ENCODE measurements at places on chromosomes 4 and X.

DNA sequence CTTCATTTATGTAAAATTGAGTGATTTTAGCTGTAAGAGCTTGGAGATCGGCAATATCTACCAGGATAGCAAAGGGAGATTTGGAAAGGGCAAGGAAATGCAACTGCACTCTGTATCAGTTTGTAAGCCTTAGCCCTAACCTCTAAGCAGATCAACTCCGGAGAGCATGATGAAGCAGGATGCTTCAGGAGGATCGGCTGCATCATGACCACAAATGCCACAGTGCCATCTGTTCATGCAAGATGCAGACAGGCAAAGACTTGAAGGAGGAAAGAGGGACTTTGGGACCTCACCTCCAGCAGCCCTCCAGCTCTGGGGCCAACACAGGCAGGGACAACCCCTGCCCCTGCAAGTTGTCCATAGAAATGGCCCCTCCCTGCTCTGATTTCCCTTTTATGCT is 377.6 kb upstream of the GATB start:
- DNase-seq: no peak

DNA sequence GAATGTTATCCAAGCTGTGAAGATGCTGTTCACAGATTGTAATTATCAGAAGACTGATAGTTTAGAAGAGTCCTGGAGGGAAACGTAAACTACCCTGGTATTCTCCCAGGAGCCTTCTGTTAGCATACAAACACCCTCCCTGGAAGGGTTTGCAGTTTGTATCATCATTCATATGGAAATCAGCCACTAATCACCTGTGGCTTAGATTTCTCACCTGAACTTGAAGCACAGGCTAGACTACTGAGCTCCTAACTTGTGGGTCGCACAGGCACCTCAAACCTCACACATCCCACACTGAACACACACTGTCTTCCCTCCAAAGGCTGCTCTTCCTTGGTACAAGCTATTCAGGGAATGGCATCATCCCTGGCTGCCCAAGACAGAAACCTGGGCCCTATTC is 30.7 kb downstream of the SHISA3 start:
- DNase-seq: no peak

- peak; percentile 56 for DNase-seq
Observed at GRCh38 chr4:66000510-66001117, 330.3 kb upstream of the EPHA5 start.

DNA sequence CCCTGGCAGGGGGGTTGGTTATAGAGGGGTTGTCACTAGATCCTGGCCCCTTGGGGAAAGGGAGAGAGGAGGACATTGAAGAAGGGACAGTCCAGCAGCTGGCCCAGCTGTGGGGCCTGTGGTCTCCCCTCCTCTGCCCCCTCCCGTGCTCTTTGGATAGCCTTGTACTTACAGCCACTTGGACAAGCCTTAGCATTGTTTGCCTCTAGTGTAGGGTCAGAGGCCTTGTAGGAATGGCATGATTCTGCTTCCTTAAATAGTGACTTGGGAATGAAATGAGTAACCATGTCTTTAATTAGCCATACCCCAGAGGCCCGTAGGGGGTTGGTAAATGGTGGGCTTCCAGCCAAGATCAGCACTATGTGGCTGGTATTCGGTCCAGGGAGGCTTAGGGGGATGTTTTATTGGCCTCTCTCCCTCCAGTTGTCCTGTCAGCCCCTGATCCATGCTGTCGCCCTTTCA is 230.6 kb downstream of the PTTG2 start:
- no peak for DNase-seq

DNA sequence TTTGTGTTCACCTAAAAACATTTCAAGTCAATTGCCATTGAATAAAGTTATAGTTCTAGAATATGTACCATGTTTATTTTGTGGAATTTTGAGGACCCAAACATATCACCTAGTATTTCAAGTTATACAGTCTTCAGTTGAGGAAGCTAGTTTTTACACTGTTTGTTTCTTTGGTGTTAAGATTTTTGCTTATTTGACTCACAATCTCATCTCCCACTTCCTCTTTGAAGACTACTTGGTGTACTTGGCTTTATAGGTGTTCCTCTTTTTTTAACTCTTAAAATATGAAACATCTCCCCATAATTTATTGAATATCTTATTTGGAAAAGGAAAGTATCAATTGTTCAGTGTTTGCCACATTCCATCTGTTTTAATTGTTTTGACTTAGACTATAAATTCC is 675.4 kb downstream of the RAPGEF2 start:
- DNase-seq: peak; percentile 84

GRCh38 chr4:134174271-134174670 is 27.3 kb downstream of the PABPC4L start:
- no peak for DNase-seq

- DNase-seq: no peak
Observed at GRCh38 chrX:65744965-65745364, 77.5 kb downstream of the MSN start.

GRCh38 chr4:19707876-19708275 is 543.8 kb upstream of the SLIT2 start:
- no peak for DNase-seq

DNA sequence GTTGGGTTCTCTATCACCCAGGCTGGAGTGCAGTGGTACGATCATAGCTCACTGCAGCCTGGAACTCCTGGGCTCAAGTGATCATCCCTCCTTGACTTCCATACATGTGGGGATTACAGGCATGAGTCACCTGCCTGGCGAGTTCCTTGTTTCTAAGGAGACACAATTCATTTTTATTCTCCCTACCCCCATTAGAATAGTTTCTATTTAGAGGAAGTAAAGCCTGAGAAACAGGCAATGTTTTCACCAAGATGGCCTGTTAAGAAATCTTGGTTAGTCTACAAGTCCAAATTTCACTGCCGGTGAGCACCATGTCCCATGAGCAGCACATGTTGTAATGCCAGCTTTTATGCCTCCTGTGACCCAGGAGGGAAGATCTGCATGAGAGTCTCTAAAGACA is 5.7 kb downstream of the CYBB start:
- peak; percentile 20 for DNase-seq

GRCh38 chr4:174928174-174928573 is 10.0 kb downstream of the ADAM29 start:
- DNase-seq: no peak

Measured in Kasumi-1 (cell line).